IMR-90 (cell line): ENCODE measurements at places on chromosomes 12 and 14. TPM values are rescaled to one million over a fixed set of nuclear protein-coding genes. Genes with fewer than 3 reads are reported as not detected.

The FMNL3 gene
- total RNA-seq, result 34.4 and 36.4 TPM in 2 replicates

- no peak overlapping the region for H3K4me3 ChIP-seq
- H3K36me3 ChIP-seq, result no peaks in the 10 kb centered on the region
- no peaks in the 10 kb centered on the region for H3K4me1 ChIP-seq
- H3K27ac ChIP-seq, result no peak overlapping the region
- no peak for DNase-seq
Observed at GRCh38 chr12:71447691-71448132, 8.1 kb downstream of the LGR5 start.

DNA sequence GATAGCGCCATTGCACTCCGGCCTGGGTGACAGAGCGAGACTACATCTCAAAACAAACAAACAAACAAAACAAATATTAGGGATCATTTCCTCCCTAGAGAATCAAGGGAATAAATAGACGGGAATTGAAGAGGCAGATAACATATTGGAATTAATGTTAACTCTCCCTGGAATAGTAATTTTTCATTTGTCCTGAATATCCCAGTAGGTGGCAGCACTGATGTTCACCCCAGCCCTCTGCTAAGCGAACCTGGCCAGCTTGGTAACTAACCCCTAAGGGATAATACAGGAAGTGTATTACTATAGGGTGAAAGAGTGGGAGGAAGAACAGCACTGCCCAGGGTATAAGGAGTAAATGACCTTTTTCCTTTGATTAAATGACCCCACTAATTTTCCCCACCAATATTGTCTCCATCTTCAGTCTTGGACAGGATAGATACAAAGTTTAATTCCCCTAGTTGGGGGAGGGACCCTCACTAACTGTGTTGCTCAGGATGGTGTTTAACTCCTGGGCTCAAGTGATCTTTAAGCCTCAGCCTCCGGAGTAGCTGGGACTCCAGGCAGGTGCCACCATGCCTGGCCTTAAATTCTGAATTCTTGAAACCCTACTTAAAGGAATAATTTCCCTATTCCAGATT is 40.5 kb downstream of the SLC2A14 start:
- H3K27ac ChIP-seq, result no peak overlapping the region
- H3K36me3 ChIP-seq, result no peaks in the 10 kb centered on the region
- peak; percentile 71 for DNase-seq
- H3K27me3 ChIP-seq, result peaks cover 1% of the 10 kb centered on the region; the same call in 1 of the 2 replicates

The TPPP2 gene
- not detected in 2 replicates for total RNA-seq

DNA sequence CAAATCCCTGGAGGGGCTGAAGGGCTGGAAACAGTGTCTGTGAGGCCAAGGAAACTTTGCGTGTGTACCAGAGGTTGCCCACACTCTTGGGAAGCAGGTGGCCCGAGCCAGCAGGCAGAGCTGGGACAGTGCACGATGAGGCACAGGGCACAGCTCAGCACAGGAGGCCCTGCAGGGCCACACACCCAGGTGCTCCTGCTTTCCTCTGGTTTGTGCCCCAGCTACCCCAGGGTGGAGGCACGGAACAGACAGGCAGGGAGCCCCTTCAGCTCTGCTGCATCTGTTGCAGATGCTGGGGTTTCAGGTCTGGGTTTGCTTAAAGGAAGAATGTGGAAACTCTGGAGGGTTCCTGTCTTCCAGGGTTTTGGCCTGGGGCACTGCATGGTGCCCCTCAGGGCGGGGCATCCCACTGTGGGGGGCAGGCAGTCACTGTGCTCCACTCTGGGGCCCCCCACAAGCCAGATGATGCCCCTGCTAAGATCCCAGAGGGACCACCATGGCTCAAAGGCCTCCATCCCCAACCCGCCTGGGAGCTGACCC is 8.6 kb downstream of the TMEM179 start:
- H3K36me3 ChIP-seq, result no peaks in the 10 kb centered on the region
- H3K27me3 ChIP-seq, result peaks cover 4% of the 10 kb centered on the region; the same call in 1 of the 2 replicates
- no peak overlapping the region for H3K27ac ChIP-seq
- H3K4me1 ChIP-seq, result no peaks in the 10 kb centered on the region
- no peak overlapping the region for H3K4me3 ChIP-seq

DNA sequence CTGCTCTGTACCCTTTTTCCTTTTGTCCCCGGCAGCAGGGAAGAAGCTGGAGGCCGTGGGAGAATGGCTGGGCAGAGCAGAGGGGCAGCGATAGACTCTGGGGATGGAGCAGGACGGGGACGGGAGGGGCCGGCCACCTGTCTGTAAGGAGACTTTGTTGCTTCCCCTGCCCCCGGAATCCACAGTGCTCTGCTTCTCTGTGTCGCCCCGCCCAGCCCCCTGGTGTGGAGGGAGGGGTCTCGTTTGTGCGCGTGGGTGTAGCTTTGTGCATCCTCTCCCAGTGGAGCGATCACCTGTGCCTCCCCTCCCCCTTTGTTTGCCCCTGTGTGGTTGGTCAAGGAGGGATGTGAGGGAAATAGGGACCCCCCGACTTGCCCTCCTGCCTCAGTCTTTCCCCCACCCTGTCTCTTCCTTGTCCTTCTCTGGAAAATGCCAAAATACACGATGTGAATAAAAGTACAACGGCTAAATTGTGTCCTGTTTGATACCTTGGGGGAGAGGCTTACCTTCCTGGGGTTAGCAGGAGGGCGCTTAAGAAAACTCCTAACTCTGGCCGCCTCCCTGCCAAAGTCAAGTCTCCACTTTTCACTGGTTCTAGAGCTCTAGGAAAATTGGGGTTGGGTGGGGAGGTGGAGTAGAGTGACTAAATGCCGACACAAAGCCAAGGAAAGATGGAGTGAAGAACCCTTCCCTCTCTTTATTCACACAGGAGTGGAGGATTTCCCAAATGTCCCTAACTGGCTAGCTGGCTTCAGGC is 990 bp upstream of the TPI1 start:
- no peak for DNase-seq
- no peaks in the 10 kb centered on the region for H3K27me3 ChIP-seq
- H3K4me1 ChIP-seq, result peaks cover 14% of the 10 kb centered on the region
- H3K27ac ChIP-seq, result peak overlapping the region; percentile 75; the same call in 1 of the 2 replicates
- H3K4me3 ChIP-seq, result no peak overlapping the region

DNA sequence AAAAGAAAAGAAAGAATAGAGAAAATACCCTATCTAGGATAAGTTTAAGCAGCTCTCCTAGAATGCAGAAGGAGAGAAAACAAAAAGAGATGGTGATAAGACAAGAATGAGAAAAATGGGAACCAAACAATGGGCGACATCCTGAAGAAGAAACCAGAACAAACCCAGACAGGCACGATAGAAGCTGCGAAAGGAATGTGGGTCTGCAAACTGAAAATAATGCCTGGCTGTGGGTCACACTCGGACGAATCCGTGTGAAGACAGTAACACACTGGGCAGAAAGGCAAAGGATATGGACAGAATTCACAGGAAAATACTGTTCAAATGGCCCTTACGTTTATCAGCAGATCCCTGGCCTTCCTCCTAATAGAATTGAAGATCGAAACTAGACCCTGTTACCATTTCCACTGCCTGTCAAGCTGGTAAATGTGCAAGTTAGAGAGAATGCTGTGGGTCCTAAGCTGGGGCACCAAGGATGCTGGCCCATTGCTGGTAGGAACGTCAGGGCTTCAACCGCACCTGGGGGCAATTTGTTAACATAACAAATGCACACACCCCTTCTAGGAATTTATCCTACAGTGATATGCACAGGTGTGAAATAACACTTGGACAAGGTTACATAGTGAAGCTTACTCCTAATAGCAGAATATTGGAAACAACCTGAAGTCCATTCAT is 117.5 kb upstream of the RFLNA start:
- no peak overlapping the region for H3K4me3 ChIP-seq
- no peak for DNase-seq
- H3K4me1 ChIP-seq, result no peaks in the 10 kb centered on the region
- H3K36me3 ChIP-seq, result no peaks in the 10 kb centered on the region
- no peak overlapping the region for H3K27ac ChIP-seq
- H3K27me3 ChIP-seq, result peaks cover 29% of the 10 kb centered on the region

DNA sequence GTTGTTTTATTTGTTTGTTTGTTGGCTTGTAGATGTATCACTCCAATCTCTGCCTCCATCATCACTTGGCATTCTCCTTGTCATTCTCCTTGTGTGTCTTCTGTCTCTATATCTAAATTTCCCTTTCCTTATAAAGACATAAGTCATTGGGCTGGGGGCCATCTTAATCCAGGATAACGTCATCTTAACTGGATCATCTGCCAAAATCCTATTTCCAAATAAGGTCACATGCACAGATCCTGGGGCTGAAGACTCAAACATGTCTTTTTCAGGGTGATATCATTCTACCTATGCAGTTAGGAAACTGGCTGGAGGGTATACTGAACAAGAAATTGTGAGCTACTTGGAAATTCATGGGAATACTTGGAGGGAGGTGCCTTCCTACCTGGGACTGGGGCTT is 8.7 kb upstream of the CCDC60 start:
- no peak overlapping the region for H3K27ac ChIP-seq
- no peaks in the 10 kb centered on the region for H3K36me3 ChIP-seq
- H3K4me3 ChIP-seq, result no peak overlapping the region
